ENCODE measurements at places on chromosomes 5 and 9. TPM values are rescaled to one million over a fixed set of nuclear protein-coding genes. Genes with fewer than 3 reads are reported as not detected.

DNA sequence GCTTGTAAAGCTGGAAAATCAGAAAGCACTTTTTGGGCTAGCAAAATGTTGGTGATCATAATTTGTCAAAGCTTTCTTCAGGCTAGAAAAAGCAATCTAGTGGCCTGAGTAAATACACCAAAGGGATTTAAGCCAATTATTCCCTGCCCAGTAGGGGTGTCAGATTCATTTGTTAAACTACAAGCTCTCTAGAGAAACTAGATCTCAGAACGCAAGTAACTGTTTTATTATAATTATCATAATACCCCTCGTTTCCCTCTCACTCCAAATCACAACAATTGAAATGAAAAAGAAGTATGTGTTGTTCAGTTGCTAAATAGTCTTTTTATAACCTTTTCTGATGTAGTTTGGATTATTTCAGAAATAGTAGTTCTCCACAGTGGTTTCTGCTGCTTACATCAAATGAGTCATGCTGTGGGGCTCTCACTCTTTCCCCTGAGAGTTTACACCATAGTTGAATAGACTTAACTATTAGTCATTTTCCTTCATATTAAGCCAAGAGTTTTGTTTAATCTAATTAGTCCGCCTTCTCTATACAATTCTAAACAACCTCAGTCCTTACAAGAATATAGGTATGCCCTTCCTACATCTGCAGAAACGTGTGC, 918.6 kb upstream of the DMAC1 start:
- no peaks in the 10 kb centered on the region for H3K36me3 ChIP-seq
- no peaks in the 10 kb centered on the region for H3K27me3 ChIP-seq
- no peak overlapping the region for H3K4me3 ChIP-seq
- no peak overlapping the region for H3K27ac ChIP-seq

DNA sequence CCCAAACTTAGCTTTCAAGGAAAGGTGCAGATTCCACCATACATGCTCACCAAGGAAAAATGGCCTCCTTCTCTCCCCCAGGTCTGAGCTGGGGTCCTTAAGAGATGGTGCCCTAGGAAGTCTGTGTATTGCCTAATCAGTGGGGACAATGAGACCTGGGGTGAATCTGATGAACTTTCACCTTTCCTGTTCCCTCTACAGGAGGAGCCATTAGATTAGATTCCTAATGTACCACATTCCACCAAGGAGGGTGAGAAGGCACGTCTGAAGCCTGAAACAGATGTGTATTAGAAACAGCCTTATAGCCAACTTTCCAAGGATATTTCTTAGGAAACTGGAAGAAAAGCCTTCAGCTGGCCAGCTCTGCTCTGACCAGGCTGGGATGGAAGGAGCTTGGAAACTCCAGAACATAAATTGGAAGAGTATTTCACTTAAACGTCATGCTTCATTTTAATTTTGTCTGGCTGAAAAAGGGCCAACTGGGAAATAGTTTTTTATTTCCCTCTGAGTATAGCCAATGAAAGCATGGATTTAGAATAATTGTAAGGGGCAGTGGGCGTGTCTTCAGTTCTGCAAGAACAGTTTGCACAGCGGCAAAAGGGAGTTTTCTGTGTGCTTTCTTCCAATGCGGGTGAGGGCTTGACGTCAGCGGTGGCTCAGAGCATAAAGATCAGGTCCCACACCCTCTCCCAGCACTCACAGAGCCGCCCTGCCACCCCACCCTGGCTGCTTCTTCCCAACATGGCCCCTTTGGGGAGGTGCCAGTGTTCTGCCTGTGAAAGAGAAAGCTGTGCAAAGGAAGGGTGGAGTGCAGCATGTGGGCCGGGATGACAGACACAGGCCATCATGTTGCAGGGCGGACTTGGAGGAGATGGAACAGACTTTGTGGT, 210.9 kb downstream of the ESM1 start:
- no peaks in the 10 kb centered on the region for H3K36me3 ChIP-seq
- no peak overlapping the region for H3K27ac ChIP-seq
- H3K4me3 ChIP-seq = no peak overlapping the region
- peaks cover 15% of the 10 kb centered on the region for H3K27me3 ChIP-seq
- no peaks in the 10 kb centered on the region for H3K4me1 ChIP-seq

DNA sequence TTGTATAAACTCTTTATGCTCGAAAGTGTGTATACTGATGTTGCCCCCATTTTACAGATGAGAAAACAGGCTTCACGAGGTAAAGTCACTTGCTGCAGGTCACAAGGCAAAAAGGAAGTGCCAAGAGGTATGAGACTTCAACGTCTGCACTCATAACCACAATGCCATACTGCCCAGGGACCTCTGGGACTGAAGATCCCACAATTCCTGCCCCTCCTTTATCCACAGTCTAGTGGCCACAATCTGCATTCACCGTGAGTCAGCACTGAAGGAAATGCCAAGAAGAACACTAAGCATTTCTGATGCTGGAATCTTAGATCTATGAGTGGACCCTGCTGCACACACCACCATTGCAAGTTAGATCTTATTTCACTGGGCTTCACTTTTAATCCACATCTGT, 37.3 kb downstream of the MED27 start:
- DNase-seq = no peak
- H3K27ac ChIP-seq = no peak overlapping the region
- peaks cover 1% of the 10 kb centered on the region for H3K36me3 ChIP-seq
- no peaks in the 10 kb centered on the region for H3K4me1 ChIP-seq

DNA sequence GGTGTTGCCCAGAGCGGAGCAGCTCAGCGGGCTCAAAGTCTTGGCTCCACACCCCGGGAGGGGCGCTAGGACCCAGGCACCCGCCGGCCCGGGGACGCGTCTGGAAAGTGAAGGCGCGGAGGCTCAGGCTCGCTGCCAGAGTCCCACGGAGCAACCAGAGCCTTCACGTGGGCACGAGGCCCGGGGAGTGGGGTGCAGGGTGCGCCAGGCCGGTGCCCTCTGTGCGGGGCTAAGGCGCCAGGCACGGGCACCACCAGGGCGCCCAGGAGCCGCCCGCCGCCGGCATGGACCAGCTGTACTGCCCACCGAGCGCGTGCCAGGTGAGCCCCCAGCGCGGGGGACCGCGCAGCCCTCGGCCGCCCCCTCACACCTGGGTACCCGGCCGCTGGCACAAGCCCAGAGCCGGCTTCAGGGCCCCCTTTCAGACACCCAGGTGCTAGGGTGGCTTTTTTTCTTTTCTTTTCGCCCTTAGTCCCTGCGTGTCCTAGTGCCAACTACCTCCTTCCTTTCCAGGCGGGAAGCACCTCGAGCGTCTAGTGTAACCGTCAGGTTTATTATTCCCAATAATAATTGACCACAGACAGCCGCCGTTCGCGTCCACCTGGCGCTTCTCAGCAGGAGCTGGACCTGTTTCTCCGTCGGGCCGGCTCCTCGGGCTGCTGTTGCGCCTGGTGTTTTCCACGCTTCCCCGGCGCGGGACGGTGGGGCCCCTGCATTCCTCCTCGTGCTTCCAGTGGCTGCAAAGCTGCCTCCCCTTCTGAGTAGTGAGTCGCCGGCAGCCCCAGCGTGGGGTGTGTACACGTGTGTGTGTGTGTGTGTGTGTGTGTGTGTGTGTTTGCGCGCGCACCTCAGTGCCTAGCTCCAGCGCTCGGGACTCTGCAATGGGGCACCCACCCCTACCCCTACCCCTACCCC, 30.1 kb upstream of the PDE8B start:
- H3K36me3 ChIP-seq = no peaks in the 10 kb centered on the region
- no peaks in the 10 kb centered on the region for H3K4me1 ChIP-seq
- DNase-seq = no peak
- no peak overlapping the region for H3K27ac ChIP-seq
- no peak overlapping the region for H3K4me3 ChIP-seq

DNA sequence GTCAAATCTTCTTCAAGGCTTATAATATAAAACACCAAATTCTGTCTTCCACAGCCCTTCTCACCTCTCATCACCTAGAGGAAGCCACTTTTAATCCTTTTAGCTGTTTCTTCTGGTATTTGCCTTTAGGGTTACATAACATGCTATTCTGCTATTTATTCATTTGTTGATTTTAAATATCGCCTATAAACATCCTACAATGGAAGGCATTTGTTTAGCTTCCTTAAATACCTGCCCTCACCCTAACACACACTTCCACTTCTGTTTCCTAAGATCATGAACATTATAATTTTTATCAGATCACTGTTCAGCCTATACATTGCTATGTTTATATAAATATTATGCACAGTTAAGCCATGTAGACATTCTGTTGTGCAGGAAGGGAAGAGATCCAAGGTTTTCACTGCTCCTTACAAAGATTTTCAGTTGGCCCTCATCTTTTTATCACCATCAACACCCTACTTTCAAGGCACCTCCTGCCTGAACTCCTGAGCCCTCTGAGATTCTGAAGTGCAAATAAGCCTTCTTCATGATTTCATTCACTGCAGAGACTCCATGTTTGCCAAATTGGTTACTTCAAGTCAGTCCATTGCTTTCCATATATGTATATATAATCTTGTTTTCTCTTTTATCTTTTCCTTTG, 356.9 kb upstream of the ACTBL2 start:
- no peaks in the 10 kb centered on the region for H3K36me3 ChIP-seq
- H3K4me3 ChIP-seq = no peak overlapping the region
- H3K4me1 ChIP-seq = no peaks in the 10 kb centered on the region
- H3K27me3 ChIP-seq = no peaks in the 10 kb centered on the region
- H3K27ac ChIP-seq = no peak overlapping the region

DNA sequence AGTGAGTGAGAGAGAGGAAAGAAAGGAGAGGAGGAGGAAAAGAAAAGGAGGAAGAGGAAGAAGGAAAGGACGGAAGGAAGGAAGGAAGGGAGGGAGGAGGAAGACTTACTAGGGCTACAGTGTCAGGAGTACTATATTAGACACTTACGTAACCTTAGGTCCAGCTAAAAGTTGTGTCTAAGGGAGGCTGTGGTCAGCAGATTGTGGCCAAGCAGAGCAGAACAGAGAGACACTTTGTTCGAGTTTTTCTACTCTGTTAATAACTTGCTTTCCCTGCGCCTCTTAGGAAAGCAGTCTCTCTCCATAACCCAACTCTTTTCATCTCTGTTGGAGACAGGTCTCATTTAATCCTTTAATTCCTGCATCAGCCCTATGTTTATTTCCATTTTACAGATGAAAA, 138.9 kb downstream of the KCNN2 start:
- no peak overlapping the region for H3K27ac ChIP-seq
- no peaks in the 10 kb centered on the region for H3K27me3 ChIP-seq
- H3K4me1 ChIP-seq = no peaks in the 10 kb centered on the region
- no peaks in the 10 kb centered on the region for H3K36me3 ChIP-seq

DNA sequence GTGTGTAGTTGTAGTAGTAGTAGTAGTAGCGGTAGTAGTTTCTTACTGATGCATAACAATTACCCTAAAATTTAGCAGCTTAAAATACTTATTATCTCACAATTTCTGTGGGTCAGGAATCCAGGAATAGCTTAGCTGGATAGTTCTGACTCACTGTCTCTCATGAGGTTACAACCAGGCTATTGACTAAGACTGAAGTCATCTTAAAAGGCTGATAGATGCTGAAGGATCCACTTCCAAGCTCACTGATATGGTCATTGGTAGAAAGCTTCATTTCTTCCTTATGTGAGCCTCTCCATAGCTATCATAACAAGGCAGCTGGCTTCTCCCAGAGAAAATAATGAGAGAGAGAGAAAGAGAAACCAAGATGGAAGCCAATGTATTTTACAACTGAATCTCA, 147.5 kb upstream of the FBXL17 start:
- no peak overlapping the region for H3K27ac ChIP-seq
- DNase-seq = no peak
- no peaks in the 10 kb centered on the region for H3K27me3 ChIP-seq
- no peaks in the 10 kb centered on the region for H3K4me1 ChIP-seq
- H3K36me3 ChIP-seq = peaks cover 2% of the 10 kb centered on the region

DNA sequence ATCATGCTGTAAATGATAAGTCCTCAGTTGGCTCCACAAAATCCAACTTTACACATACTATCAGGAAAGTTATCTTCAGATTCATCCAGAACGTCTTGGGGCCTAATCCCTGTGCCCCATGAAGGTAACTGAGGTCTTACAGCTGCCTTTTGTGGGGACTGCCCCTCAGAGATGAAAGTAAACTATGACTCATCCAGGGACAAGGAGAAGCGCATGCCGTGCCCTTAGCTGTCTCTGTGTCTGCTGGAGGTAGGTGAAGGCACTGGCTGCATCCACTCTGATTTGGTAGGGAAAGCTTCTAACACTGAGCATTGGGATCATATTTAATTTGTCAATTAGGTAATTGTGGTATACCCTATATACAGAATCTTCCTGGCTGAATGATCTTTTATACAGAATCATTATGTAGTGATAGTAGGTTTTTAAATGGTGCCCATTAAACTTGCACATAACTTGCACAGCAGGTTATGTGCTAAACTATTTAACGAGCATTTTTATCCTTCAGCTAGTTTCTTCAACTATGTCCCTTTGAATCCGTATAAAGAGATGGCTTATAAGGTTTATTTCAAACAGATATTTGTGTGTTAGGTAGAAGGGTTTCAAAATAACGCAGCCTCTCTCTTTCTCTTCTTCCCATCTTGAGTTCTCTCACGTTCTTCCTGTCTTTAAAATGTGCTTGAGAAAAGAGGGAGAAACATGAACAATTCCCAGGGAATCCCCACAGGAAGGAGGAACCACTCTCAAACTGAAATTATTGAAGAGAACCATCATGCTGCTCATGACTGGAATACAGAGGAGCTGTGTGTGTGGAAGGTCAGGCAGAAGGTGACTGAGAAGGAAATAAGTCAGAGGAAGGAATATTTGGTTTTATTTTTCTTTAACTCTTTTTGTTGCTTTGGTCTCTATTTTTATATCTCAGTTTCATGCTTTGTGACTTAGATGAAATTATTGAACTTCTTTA, 250.9 kb downstream of the CD180 start:
- peaks cover 2% of the 10 kb centered on the region for H3K36me3 ChIP-seq
- H3K27ac ChIP-seq = no peak overlapping the region
- H3K27me3 ChIP-seq = peaks cover 56% of the 10 kb centered on the region
- H3K4me1 ChIP-seq = peaks cover 19% of the 10 kb centered on the region

- no peak overlapping the region for H3K27ac ChIP-seq
- H3K4me3 ChIP-seq = no peak overlapping the region
- no peaks in the 10 kb centered on the region for H3K36me3 ChIP-seq
These were observed 147.5 kb downstream of the NTRK2 start for GRCh38 chr9:84817038-84817437.

DNA sequence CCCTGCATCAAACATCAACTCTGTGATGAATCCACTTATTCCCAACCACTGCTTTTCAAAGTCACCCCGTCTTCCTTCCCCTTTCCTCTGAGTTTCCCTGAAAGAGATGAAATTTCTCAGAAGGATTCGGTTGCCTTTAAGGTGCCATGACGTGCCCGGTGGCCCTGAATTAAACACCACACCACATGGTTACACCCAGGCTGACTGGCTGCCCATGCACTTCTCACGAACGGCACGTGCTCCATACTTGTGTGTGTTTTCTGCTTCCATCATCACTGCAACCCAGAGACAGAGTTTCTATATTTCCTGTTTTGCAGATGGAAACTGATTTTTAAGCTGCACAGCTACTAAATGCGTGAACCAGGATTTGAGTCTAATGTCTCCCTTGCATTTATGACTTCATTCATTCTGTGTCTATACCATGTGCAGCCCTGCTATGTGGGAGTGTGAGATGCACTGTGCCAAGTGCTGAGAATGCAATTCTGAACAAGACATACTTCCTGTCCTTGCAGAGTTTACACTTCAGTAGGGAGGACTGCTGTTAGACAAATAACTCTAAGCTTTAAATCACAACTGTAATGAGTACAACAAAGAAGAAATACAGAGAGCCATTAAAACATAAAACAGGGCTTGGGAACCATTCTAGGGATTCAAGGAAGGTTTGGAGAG, 162.9 kb downstream of the NXNL2 start:
- DNase-seq = no peak
- no peaks in the 10 kb centered on the region for H3K4me1 ChIP-seq
- H3K27me3 ChIP-seq = peaks cover 2% of the 10 kb centered on the region
- H3K36me3 ChIP-seq = no peaks in the 10 kb centered on the region

Gene HSD17B4
- total RNA-seq = 88.0 TPM

Gene STK32A
- not detected for total RNA-seq

Gene CAPSL
- 0.47 TPM for total RNA-seq

All from activated CD8-positive, alpha-beta memory T cell treated with anti-CD3 and anti-CD28 coated beads, Interleukin-2, amount 10 ng/mL, durations not matched to agents 7 days and 5 days (primary cell).